ENCODE measurements at places on chromosomes 5 and 9.

DNA sequence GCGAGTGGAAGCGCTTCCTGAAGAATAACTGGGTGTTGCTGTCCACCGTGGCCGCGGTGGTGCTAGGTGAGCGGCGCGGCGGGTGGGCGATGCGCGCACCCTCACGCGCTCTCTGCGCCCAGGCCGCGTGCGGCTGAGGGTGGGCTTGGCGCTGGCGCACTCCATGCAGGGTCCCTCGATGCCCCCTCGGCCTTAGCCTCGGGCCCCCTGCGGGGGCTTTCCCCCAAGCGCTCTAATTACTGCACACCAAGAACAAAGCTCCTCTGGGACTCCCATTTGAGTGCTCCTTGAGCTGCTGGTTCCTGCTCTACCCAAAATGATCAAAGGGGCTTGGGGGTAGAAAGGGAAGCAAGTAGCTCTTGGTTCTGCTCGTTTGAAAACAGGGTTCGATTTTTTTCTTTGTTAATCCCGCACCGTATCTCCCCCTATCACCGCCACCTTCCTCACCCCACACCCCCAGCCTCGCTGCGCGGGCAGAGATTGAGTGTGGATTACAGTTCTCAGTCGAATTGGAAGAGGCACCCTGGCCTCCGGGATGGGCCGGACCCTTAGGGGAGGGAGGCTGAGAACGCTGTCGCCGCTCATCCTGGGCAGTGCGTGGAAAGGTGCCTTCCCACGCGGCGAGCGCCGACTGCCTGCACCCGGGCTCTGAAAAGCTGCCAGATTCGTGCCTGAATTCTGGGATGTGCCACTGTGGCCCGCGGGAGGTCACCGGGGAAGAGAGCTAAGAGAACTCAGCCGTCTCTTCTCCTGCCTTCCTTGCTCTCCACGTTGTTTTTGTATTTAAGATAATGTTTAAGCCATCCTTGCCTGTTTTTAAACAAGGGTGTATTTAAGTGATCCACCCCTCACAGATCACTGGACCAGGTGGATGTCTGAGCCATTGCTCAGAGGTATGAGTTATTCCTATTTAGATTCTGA, 697 bp downstream of the SLC1A1 start:
- no peak for DNase-seq

GRCh38 chr5:9212605-9213004, 333.3 kb downstream of the SEMA5A start:
- DNase-seq = no peak

DNA sequence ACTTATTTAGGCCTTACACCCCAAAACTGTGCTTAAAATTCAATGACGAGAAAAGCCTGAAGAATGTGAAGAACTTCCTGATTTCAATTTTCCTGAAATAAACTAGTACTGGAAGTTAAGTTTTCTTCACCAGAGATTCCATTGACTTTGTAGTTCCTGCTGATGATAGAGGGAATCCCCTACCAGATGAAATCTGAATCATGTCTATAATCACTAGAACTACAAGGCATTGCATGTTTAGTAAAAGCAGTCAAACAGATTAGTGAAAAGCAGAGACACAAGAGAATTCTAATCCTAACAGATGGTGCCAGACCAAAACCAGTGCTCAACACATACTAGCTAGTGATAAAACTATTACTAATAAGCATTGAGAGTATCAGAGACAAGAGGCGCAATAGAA, 130.0 kb downstream of the PDE4D start:
- DNase-seq = no peak

DNA sequence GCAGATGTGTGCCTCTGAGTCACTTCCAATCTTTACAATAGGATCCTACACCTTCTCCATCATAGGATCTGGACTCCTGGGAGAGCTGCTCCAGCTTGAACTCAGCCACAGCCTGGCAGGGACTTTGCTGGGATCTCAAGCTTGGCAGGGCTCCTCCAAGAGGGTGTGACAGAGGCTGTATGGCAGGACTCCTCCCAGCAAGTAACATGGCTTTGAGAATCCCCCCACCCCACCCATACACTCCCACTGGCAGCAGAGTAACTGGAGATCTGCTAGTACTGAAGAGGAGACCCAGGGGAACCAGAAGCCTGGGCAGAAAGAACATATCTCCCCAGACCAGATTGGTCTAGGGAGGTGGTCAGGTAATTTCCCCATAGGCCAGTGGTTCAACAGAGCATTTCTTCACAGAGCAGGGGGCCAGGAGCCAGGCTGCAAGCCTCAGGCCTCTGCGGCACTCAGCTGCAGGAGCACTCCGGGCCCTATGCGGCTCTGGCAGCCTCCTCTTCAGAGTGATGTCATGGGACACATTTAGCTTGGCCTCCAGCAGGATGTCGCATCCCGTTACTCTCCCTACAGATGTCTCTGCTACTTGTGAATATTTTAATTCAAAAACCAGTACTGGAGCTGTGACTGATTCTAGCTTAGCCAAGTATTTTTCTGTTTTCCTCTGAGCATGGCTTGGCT, 1.7 kb upstream of the ACSL6 start:
- no peak for DNase-seq

GRCh38 chr9:22039258-22039657, 30.2 kb upstream of the CDKN2B start:
- no peak for DNase-seq

DNA sequence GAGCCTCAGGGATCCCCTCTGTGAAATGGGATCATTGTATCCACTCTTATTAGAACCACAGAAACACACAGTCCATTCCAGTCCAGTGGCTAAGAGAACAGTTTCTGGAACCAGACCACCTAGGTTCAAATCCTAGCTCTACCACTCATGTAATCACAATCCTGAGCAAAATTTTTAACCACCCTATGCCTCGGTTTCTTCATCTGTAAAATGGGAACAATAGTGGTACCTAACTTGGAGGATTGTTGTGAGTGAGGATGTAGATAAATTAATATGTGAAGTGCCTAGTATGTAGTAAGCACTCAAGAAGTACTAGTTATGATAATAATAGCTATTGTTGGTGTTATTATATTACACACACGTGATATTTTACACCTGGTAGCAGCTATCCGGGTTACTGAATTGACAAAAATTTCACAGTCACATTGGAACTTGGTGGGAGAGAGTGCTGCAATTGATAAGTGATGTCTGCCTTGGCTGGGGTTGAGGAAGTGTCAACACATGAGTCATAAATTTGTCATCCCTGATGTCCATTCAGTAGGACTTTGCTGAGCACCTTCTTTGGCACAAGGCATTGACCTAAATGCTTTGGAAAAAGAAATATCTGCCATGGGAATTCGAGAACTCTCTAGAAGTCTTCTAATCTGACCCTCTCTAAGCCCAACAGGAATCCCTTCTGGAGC, 68.4 kb downstream of the COL27A1 start:
- no peak for DNase-seq

GRCh38 chr5:74301576-74301975, 339.0 kb downstream of the ENC1 start:
- DNase-seq = no peak

DNA sequence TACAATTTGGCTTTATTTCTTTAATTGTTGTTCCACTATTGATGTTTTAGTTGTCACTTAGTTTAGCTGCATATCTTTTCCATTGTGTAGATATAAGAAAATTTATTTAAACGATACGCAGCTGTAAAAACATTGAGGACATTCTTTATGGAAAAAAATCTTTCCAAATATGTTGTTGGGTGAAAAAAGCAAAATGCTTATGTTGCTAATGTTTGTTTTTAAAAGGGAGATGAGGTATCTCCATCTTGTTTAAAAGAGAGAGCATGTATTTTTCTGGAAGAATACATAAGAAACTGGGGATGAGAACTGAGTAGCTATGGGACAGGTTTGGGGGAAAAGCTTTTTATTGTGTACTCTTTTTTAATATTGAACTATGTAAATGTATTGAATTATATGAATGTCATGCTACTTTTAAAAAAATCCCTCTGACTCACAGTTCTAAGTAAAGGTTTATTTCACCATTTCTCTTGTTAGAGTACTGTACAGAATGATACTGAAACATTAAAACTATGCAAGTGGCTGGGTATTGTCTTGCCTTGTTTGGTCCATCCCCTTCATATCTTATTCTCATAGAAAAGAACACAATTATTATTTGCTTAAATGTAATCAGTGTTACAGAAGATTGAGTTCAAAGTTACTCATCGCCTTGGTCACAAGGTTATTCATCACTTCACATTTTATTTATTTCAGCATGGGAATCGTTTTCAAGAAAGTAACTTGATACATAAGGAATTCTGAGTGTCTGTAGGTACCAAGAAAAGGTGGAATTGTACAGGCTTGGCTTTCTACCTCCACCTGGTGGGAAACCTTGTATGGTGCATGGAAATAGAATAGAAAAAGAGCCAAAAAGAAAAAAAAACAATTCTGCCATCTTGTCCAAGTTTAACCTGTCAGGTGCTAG, 85.8 kb downstream of the RIC1 start:
- DNase-seq = no peak

- DNase-seq = no peak
Measured at GRCh38 chr9:79973627-79974026, 401.9 kb downstream of the TLE4 start.

- no peak for DNase-seq
Measured at GRCh38 chr5:16437977-16438376, 27.6 kb downstream of the ZNF622 start.

DNA sequence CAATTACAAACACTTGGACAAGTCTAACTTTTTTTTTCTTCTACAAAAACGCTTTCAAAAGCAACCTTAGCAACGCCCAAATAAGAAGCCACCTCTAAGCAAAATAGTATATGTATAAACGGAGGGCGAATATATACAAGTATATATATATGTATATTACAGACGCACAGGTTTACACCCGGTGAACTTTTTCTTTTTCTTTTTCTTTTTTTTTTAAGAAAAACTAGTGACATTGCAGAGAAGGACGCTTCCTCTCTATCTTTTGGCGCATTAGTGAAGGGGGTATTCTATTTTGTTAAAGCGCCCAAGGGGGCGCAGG, 200 bp downstream of the NPR3 start:
- no peak for DNase-seq

- no peak for DNase-seq
Measured at GRCh38 chr5:79020861-79021561, 35.9 kb upstream of the ARSB start.

DNA sequence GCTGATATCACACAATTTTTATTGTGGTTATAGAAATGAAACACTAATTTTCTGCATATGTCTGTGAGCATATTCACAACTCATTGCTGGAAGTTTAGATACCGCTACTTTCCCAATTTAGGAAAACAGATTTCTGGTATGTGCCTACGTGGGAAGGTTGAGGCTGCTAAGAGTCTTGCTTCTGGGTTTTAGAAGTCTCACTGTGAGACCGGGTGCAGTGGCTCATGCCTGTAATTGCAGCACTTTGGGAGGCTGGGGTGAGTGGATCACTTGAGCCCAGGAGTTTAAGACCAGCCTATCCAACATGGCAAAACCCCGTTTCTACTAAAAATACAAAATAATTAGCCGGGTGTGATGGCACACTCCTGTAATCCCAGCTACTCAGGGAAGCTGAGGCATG, 39.6 kb downstream of the UBAP1 start:
- no peak for DNase-seq

- DNase-seq = no peak
Measured at GRCh38 chr5:14440223-14440581, 141.4 kb upstream of the OTULINL start.

GRCh38 chr5:115855959-115856358, 14.2 kb downstream of the AP3S1 start:
- DNase-seq = no peak

DNA sequence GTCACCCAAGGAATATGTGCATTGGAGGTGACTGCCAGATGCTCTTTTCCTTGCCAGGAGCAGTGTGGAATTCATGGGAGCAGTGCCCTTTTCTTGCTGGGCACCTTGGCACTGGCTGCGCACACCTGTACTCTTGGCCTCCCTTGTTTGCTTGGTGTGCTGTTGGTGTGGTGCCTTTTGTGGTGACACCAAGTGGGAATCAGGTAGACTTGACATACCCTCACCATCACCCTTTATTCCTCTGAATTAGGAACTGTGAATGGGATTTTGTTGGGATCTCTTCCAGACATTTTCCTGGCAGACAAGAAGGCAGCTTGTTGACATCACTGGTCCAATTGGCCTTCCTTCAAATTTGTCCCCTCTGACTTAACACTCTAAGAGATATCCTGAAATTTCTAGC, 82.3 kb downstream of the RAI14 start:
- DNase-seq = no peak

GRCh38 chr5:111229871-111230810, 6.0 kb downstream of the CAMK4 start:
- no peak for DNase-seq

- no peak for DNase-seq
Measured at GRCh38 chr5:71972777-71973473, 134.3 kb upstream of the MAP1B start.

DNA sequence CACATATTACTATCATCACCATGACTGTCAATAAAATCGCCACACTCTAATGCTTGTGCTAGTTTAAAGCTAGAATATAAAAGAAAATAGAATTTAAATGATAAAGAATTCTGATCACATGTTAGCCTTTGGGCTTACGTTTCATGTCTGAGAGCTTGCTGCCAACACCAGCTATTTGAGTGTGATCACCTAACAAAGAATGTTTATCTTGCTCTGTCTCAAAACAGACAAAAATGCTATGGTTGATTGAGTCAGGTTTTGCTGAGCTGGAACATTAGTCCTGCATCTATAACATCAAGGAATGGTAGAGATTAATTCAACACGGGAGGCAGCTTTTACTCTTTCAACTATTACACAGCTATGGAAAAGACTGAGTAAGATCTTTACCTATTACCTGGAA, 50.7 kb downstream of the MSX2 start:
- no peak for DNase-seq

GRCh38 chr5:142746532-142747433, 23.4 kb upstream of the ARHGAP26 start:
- no peak for DNase-seq
